HL-60 (cell line): ENCODE measurements at places on chromosomes 2 and 18.

- DNase-seq, result no peak
These were observed 48.4 kb downstream of the DCDC2C start for GRCh38 chr2:3751806-3752205.

- DNase-seq, result no peak
These were observed 41.2 kb downstream of the RPL37A start for GRCh38 chr2:216539791-216540241.

DNA sequence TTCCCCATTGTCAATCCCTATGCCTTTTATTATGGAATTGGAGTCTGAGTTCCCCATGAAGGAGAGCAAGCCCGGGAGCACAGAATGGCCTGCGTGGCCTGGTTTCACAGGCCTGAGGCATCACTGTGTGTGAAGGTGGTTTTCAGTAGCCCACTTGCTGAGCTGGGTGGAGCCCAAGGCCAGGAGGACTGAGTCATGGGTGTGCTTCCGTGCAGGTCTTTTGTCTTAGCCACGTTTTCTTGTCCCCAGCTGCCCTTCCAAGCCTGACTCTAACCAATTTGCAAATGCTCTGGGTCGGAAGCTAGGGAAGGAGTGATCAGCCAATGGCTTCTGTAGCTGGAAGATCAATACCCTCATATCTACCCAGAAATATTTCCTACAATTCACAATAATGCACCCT is 119.2 kb downstream of the MAPK4 start:
- DNase-seq, result no peak

DNA sequence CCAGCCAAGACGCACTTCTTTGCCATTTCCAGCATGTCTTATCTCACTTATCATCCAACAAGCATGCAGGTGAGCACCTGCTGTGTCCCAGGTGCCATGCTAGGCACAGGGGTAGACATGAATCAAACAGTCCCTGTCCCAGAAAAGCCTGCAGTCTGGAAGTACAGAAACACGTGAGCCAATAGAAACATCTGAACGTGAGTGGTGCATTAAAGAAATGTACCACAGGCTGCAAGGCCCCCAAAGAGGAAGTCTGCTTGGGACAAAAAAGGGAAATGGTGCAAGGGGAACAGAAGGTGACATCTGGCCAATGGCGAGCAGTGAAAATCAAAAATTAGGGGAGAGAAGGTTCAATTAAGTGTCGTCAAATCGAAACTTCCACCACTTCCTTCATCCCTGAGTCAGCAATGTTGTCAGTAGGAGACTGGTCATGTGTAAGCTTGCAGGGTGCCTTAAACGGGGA is 17.6 kb upstream of the TMEM247 start:
- peak; percentile 84 for DNase-seq

- DNase-seq, result no peak
These were observed 79.3 kb downstream of the SH3RF3 start for GRCh38 chr2:109208071-109208950.

GRCh38 chr2:60496956-60497355 is 56.5 kb downstream of the BCL11A start:
- no peak for DNase-seq

DNA sequence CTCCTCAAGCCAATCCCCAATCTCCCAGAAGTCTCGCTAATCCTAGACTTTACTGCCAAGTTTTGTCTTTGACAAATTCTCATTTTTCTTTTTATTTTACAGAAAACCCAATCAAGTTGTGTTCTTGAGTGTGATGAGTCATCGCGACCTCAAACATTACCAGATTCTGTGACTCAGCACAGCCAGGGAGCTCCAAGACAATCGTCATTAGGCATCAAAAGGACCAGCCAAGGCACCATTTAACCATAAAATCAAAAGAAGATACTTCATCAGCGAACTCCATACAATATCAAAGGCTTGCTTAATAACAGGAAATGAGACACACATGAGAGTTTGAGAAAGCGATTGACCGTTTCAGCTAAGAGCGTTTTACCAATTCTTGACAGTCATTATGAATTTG is 146.2 kb upstream of the AGAP1 start:
- no peak for DNase-seq

DNA sequence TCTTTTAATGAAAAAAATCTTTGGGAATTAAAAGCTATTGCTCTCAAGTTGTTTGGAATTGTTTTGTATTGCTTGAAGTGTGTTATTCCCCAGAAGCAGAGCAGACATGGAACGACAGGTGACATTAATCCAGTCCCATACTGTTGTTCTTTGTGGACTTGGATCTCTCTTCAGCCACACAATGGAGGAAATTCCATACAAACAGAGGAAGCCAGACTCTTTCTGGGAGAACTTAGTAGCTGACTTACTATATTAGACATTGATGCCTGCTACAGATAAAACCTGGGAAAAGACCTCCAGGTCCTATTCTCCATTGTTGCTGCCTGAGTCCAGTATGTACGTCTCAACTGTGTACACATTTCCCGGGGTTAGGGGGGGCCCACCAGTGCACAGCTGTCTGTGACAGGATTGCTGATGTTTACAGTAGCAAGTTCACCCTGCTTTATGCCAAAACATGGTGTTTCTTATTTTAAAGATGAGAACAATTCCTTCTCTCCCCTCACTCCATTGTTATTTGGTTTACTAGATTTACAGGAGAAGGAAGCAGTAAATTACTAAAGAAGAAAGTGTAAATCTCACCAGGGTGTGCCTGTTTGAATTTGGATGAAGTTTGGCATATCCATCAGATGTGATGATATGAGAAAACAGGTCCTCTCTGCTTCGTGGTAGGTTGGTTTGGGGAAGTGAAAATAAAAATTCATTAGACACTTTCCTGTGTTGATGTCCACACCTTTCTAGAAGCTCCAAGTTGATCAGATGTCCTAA is 142.4 kb upstream of the RBBP8 start:
- DNase-seq, result no peak

- DNase-seq, result no peak
These were observed 175.7 kb downstream of the METTL4 start for GRCh38 chr18:2395427-2396161.
